ENCODE measurements at places on chromosomes 1 and 21. TPM values are rescaled to one million over a fixed set of nuclear protein-coding genes. Genes with fewer than 3 reads are reported as not detected.

DNA sequence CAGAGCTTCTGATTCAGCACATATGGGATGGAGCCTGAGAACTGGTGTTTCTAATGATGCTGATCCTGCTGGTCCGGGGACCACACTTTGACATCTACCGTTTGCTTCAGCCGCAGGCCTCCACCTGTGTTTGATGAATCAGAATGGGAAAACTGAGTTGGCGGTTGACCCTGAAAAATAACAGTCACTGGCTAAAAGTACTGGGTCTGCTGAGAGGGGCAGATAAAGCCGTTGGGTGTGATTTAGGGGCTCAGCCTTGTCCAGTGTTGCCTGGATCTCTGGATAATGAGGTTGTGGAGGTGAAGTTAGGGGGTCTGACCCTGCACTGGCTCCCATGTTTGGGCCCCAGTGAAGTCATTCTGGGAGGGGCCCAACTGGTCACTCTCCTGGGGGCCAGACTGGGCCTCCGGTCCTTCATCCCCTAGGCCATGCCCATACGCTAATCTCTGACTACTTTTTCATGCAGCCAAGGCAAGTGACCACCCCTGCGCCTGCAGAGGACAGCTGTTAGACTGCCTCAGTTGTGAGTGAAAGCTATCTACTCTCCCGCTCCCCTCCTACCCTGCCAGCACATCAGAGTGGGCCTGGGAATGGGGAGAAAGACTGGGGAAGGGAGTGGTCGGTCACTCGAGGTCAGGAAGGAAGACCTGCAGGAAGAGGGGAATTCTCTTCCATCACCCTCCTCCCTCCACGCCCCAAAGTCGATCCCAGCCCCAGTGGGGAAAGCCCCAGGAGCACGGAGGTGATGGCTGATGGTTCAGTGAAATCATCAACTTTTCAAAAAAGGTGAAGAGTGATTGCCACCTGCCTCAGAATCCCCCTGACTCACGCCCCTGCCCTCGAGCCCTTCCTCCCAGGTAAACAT, 27.7 kb downstream of the VASH2 start:
- no peak for DNase-seq

GRCh38 chr1:182842265-182842664, 3.1 kb downstream of the DHX9 start:
- no peak for DNase-seq

- DNase-seq, result no peak
Observed at GRCh38 chr1:15592285-15592684, 7.4 kb upstream of the AGMAT start.

DNA sequence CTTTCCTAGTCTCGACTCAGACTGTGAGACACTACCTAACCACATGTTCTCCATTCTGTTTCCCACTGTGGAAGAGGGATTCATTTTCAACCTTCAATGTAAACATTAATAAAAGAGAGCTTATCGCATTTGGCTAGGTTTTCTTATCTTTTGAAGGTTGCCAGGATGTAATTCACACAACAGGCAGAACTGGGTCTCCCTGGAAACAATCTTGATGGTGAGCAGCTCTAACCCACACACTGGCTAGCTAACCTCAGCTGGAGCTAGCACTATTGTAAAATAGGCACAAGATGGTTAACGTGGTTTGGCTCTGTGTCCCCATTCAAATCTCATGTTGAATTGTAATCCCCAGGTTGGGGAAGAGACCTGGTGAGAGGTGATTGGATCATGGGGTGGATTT, 75.1 kb downstream of the ZSCAN20 start:
- DNase-seq, result no peak

- no peak for DNase-seq
Observed at GRCh38 chr1:97017895-97018294, 296.3 kb downstream of the PTBP2 start.

DNA sequence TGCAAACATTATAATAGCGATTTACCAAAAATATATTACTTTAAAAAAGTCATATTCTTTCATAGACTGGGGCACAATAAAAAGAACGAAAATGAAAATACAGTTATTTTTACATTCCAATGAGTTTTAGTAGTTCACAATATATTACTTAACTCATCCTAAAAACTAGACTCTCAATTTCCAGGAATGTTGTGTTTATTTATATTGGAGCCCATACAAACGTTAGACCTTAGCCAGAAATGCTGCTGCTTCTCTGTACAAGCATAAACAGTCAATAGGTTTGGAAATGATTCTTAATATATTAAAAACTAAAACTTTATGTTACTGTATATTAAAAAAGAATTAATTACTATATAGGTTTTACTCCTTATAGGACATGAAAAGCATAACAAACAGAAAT, 302.3 kb downstream of the BRINP3 start:
- DNase-seq, result no peak

- DNase-seq, result no peak
Observed at GRCh38 chr1:217211486-217211885, 419.4 kb downstream of the GPATCH2 start.

DNA sequence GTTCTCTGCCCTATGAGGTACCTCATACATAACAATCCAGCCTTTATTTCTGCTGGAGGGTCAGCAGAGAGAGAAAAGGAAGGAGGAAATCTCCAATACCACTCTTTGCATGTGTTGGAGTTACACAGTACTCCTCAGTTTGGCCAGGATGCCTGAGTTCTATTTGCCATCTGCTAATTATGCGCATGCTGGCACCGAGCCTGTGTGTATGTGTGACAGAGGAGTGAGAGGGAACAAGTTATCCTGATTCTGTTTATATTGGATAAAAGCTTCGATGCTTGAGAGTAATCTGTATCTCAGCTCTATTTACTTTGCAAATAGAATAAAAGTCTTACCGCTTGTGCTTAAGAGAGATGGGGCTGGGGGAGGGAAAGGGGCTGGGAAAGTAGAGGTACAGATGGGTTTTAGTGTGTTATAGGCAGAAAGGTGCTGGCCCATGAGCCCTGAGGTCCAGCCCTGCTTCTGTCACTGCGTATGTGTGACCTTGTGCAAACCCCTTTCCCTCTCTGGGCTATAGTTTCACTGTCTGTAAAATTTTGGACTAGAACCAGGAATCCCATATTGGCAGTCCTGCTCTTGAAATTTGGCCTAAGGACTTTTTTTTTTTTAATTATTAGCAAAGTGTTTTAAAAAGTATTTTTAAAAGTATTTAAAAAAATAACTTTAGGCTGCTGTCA, 54.5 kb upstream of the PLXNA2 start:
- no peak for DNase-seq

- DNase-seq, result no peak
Observed at GRCh38 chr1:245105815-245106410, 48.9 kb upstream of the KIF26B start.

DNA sequence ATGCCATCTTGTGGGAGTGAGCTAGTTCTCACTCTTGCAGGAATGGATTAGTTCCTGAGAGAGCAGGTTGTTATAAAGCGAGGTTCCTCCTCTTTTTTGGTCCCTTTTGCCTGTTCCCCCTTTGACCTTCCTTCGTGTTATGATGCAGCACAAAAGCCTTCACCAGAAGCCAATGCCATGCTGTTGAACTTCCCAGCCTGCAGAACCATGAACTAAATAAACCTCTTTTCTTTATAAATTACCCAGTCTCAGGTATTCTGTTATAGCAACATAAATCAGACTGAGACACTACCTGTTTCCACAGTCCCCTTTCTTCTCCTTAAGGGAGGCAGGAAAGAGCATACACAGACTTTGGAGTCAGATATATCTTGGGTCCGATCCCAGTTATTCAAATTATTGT, 25.6 kb downstream of the DISP3 start:
- DNase-seq, result no peak

- no peak for DNase-seq
Observed at GRCh38 chr1:40976952-40977690, 2.4 kb upstream of the CTPS1 start.

GRCh38 chr1:47211796-47212269, 20.2 kb downstream of the TAL1 start:
- no peak for DNase-seq

DNA sequence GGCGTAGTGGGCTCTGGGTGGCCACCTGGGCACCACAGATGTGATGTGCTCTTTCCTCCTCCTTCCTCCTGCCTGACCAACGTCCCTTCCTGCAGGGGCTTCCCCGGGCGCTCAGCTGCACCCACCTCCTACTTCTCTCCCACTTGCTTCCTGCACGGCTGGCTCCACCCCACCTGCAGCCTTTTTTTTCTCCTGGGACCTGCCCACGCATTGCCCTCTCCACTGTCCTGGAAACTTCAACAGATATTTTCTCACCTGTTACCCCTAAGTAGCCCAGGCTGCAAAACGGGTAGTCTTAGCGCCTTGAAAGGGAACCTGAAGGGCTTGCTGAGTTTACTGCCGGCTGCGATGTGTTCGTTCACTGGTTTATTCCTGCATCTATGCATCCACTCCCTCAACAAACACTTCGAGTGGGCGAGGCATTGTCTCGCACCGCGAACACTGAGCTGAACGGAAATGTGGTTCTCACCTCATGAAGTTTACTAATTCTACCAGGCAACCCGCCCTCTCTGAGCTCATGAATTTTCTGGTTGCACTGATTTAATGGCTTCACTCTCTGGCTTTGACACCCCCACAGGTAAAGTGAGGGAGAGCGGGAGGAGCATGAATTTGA, 23.6 kb downstream of the ZBTB18 start:
- no peak for DNase-seq

- no peak for DNase-seq
Observed at GRCh38 chr1:59432531-59433439, 135.9 kb downstream of the FGGY start.

- DNase-seq, result no peak
Observed at GRCh38 chr21:34018910-34019309, 54.5 kb upstream of the MRPS6 start.

DNA sequence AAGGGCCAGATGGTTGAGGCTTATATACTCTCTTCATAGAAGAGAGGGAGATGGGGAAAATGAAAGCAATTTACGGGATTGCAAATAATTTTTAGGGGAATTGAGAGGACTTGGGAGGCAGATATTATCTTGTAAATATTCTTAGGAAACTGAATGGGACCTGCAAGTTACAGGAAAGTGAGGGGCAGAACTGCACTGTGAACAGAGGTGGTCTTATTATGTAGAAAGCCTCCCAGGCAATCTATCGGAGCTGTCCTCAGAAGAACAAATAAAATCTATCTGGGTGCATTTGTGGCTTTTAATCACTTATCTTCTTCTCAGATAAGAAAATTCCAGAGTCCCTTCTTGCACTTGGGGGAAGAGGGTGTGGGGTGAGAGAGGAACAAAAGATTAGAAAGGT, 223.5 kb downstream of the RHOU start:
- no peak for DNase-seq

GRCh38 chr1:78069784-78070183, 24.0 kb downstream of the GIPC2 start:
- no peak for DNase-seq

DNA sequence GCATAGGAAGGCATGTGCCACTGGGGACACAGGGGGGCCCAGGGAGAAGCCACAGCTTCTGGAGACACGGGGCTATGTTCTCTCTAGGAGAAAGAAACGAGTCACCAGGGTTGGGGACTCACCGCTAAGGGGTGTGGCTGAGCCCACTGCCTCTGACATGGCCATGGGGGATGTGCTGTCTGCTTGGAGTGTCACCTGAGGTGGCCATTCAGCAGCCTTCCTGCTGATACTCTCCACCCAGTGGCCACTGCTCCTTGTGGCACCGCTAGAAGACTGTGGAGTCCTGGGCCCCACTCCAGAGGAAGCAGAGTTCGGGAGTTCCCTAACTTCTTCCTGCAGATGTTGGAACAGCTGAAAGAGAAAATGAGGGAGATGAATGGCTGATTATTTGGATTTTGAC, 91.2 kb upstream of the SLC45A1 start:
- no peak for DNase-seq

DNA sequence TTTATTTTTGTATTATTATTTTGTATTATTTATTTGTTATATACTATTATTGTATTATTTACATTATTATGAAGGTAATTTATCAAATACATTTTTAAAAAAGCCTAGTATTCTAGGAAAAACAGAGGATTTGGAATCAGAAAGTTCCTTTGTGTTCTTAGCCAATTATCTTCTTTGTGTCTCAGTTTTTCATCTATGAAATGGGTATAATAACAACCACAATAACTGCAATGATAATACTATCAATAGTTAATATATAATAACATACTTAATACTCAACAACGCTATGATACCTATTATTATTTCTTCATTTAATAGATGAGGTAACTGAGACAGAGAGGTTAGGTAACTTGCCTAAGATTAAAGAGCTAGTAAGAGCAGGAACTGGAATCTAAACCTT, 80.4 kb upstream of the GNG4 start:
- no peak for DNase-seq

- no peak for DNase-seq
Observed at GRCh38 chr21:17371450-17371849, 141.4 kb upstream of the CXADR start.

DNA sequence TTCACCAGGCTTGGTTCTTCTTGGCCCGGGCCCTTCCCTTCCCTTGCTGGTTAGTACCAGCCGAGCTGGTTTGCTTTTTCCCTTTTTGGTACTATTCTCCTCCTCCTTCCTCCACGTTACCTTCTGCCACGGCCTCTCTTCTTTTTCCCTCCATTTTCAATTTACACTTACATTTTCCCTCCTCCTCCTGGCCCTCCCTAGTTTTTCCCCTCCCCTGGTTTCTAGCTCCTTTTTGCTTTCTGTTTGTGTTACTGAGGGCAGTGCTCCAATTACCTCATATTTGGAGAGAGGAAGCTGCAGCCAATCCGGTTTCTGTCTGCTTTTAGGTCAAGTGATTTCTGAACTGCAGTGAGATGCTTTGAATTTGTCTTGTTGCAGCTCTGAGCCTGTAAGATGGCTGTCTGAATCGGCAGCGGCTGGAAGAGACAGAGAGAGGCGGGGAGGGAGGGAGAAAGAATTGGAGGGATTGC, 63.7 kb downstream of the MACF1 start:
- peak; percentile 78 for DNase-seq

DNA sequence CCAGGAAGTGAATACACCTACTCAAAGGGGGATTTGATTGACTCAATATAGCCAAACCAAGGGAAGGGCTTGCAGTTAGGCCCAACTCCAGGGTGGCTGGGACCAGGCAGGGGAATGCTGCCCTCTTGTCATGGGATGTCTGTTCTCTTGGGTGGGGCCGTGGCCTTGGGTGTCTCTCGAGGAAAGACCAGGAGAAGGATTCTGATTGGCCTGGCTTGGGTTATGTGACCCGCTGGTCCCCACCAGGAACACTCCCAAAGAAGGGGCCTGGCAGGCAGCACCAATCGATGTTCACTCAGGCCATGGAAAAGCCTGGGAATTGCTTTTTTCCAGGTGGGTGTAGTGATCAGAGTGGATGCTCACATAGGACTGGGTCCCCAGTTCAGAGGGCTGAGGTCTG, 10.1 kb upstream of the ZNF362 start:
- no peak for DNase-seq

DAB1 gene
- 0.97 TPM for total RNA-seq

RIMS3 gene
- total RNA-seq, result 1.8 TPM

C1orf53 gene
- total RNA-seq, result 1.9 TPM

SRGAP2B gene
- 51.3 TPM for total RNA-seq

SHISA4 gene
- total RNA-seq, result 52.8 TPM

CRP gene
- total RNA-seq, result 2.1 TPM

PLA2G2F gene
- total RNA-seq, result not detected

GJC2 gene
- 25.8 TPM for total RNA-seq

PGBD5 gene
- total RNA-seq, result 0.69 TPM

AMY1B gene
- total RNA-seq, result 1.1 TPM
